ENCODE measurements at places on chromosomes 1 and 21.

GRCh38 chr1:160309185-160309557, 24.2 kb upstream of the PEX19 start:
- DNase-seq, result no peak

DNA sequence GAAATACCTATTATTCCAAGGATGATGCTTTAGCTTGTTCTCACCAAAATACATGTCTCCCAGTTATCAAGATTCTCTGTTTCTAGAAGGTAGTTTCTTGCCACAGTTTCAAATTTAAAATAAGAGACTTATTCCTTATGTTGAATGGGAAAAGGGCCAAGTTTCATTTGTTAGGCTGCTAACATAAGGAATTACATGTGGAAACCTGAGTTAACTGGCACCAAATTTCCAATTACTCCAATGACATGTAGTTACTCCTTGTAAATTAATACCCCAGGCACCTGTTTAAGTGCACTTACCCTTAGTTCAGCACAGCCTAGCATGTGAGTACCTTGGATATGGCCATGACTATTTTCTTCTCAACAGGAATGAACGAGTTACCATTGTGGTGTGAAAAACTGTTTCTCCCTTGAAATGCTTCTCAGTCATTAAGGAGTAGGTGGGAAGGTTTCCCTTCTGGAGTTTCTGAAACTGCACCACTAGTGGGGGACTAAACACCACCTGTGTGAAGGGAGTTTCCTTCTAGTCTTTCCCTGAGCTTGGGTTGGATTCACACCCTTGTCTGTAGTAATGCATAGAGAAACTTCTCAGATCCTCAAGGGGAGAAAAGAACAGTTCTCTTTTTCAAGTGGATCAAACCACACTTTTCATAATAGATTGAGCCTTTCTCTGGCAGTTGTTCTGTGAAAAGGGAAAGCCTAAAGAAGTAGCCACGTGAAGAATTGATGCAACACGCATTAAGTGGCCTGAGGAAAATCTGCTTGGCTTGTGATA, 32.3 kb upstream of the LRRC8C start:
- DNase-seq, result no peak

DNA sequence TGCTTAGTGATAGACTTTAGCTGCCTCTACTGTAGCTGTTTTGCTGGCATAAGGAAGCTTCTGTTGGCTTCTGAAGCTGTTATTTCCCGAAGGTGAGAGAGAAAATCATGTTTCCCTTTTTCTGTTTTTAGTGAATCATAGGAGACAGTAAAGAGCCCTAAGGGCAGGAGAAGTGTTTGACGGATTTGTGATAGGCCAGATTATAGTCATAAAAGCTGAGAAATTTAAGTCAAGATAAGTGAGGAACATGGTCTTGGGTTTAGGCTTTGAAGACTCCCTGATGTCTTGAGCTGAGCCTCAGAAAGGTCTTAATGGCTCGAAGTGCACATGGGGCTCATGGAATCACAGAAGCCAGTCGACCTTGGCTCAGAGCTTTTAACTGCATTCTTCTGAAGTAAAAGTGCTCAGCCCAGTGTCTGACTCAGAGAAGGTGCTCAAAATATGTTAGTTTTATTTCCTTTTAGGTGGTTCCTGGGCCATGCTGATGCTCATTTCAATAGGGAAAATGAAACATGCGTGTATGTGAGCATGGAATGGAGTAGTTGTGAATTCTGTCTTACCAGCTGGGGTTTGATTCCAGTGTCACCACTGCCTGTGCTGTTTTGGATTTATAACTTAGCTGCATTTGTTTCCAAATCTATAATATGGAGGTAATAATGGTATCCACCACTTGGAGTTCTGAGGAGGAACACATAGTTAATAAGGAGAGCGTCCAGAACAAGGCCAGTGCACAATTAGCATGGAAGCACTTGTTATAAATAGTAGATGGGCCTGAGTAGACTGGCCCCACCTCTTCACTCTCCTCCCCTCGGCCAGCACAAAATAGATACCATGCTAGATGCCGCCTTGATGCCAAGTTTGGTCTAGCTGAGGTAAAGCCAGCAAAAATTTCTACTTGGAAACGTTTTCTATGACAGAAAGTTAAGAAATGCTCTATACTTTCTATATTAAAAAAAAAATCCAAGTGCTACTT, 99.2 kb downstream of the C1orf21 start:
- DNase-seq, result no peak

DNA sequence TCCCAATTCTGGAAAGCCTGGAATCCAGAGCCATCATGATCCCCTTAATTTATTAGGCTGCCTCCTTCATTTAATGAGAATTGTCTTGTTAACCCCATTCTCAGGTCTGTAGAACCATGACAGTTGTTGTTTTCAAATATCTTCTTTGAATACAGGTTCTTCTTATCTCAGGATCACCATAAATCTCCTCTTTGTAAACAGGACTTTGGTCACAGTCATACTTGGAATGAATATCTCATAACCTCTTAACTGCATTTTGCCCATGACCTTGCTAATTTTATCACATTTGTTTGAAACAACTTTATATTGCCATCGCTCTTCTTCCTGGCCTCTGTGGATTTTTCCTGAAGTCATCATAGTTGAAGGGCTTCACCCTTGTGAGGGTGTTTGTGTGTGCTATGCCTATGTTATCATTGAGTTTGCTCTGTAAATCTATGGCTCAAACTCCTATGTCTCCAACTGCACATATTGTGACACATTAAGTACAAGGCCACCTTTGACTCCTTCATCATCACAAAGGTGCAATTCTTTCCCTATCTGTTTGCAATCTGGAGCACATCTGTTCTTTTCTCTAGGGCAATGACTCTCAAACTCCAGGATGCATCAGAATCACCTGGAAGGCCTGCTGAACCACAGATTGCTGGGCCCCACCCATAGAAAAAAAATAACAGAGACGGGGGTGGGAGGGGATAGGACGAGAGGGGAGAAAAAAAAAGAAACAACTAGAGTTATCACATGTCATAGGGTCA, 54.2 kb downstream of the FCRL5 start:
- no peak for DNase-seq

DNA sequence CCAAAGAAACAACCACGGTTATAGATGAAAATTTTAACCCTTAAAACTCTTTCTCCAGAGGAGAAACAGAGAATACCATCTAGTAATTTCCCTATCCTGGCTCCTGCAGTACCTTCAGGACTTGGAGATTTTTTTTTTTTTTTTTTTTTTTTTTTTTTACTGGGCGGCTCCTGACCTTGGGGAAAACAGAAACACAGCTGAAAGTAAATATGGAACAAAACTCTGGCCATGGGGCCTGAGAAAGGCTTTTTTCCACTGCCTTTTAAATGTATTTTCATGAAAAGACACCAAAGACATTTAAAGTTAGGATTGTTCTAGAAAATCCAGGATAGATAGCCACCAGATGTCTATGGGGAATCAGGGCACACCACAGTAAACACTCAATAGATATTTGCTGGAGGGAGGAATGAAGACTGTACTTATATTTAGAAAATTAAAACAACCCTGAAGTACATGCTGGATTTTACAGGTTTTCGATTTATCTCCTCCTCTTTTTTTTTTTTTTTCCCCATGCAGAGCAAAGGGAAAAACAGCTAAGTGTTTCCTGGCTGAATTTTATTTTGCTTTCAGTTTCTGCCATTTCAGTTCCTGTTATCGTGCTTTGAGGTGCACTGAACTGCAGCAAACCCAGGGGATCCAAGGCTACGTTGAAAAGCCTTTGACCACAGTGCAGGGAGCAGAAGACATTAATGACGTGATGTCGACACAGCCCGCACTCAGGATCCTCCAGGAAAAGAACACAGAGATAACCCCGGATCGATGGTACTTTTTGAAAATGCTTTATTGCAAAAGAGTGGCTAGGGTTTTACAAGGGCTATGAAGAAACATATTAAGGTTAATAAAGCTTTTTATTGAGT, 35.7 kb upstream of the CNN3 start:
- DNase-seq, result no peak

- no peak for DNase-seq
Measured at GRCh38 chr1:162028726-162029125, 5.1 kb upstream of the OLFML2B start.

DNA sequence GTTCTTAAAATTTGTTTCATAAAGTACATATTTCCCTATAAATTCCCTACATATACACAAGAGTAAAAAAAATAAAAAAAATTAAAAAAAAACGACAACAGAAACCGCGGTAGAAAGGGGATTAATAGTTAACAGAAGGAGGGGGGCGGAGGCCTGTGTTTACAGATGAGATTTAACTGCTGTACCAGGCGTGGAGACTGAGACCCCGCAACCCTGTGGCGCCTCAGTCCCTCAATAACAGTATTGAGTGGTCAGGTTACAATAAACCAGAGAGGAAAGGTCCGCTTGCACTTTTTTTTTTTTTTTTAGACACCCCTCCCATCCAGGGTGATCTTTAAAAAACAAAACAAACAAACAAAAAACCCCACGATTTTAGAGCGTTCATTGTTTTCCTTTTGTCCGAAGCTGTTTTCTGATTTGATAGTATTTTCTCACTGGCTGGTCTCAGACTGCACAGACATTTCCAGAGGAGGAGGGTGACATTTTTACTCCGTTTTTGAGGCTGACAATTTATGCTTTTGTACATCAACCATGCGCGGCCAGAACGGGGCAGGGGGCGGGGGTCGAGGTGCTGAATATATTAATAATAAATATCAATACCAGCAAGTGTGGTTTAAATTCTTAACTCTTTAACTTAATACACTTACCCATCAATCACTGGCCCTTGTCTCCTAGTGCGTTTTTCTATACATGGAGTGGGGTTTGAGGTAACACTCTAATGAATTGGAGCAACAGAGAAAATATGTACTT, 1223.9 kb downstream of the BRINP3 start:
- no peak for DNase-seq

GRCh38 chr1:159914252-159915018, 10.9 kb downstream of the TAGLN2 start:
- DNase-seq, result no peak

DNA sequence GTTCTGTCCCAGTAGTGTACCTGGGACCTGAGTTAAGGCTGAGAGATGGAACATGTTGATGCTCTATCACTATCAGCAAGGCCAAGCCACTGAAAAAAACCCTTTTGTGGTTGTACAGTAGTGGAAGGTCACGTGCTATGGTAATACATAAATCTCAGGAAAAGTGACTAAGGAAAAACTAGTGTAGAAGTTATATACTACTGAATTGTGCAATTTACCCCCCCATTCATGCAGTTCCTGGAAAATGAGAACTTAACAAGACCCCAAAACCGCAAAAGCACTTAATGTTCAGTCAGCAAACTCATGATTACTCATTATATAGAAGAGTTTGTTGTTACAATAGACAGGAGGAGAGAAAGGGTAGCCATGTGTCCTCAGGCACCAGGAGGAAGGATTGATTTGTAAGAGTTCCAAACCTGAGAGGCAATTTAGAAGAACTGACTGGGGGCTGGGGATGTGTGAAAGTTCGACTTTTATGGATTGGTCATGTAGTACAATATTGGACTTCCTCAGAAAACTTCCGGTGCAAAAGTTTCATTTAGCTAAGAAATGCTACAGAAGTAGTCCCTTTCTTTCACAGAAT, 91.6 kb downstream of the RGL1 start:
- DNase-seq, result no peak

DNA sequence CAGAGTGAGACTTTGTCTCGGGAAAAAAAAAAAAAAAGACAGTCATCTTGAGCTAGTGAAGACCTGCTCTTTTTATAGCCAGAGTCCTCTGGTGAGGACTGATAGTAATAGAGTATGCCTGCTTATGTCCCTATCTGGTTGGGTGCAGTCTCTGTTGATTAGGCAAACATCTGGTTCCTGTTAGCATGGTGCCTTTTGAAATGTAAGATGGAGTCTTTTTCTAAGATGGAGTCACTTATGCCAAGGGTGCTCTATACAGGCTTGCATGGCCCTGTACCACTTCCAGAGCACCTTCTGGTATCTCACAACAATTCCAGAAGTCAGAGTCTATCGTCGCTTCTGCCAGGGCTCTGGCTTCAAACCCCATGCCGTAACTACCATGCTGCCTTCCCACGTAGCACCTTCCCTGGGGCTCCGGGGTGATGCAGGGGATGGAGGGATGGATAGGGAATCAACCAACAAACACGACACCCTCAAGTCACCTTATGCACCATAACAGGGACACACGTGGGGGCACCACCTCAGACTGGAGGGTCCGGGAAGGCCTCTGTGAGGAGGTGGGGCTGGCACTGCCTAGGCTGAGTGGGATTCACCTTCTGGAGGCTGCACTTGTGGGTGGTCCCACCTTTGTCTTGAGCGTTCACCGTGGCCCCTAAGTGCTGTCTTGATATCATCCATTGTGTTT, 11.6 kb upstream of the PADI6 start:
- no peak for DNase-seq

DNA sequence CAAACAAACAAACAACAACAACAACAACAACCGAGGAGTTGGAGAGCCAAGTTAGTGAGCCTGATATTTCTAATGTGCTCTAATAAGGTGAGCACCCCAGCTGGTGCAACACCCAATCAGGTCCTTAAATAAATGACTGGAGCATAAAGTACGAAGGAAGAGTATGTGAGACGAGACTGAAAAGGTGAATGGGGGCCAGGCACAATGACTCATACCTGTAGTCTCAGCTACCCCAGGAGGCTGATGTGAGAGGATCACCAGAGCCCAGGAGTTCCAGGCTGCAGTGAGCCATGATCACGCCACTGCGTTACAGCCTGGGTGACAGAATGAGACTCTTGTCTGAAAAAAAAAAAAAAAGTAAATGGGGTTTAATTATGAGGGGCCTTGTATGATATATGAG, 152.0 kb upstream of the ZRANB2 start:
- DNase-seq, result no peak

- DNase-seq, result no peak
Measured at GRCh38 chr1:113984710-113985109, 5.4 kb downstream of the OLFML3 start.

DNA sequence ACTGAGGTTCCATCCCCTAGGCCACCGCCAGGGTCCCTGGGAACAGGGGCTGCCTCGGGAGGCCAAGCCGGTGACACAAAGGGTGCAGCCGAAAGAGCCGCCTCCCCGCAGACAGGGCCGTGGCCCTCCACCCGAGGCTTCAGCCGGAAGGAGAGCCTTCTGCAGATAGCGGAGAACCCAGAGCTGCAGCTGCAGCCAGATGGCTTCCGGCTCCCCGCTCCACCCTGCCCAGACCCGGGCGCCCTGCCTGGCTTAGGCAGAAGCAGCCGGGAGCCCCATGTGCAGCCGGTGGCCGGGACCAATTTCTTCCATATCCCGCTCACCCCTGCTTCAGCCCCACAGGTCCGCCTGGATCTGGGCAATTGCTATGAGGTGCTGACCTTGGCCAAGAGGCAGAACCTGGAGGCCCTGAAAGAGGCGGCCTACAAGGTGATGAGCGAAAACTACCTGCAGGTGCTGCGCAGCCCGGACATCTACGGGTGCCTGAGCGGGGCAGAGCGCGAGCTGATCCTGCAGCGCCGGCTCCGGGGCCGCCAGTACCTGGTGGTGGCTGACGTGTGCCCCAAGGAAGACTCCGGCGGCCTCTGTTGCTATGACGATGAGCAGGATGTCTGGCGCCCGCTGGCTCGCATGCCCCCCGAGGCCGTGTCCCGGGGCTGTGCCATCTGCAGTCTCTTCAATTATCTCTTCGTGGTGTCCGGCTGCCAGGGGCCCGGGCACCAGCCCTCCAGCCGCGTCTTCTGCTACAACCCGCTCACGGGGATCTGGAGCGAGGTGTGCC, 1.4 kb downstream of the KLHDC7A start:
- no peak for DNase-seq
